ENCODE measurements at places on chromosomes 6 and 20.

GRCh38 chr6:158381214-158381613 lies 68.9 kb downstream of the TULP4 start:
- peak; percentile 55 for DNase-seq

- peak; percentile 95 for DNase-seq
Observed at GRCh38 chr6:144797881-144798589, 512.9 kb downstream of the UTRN start.

DNA sequence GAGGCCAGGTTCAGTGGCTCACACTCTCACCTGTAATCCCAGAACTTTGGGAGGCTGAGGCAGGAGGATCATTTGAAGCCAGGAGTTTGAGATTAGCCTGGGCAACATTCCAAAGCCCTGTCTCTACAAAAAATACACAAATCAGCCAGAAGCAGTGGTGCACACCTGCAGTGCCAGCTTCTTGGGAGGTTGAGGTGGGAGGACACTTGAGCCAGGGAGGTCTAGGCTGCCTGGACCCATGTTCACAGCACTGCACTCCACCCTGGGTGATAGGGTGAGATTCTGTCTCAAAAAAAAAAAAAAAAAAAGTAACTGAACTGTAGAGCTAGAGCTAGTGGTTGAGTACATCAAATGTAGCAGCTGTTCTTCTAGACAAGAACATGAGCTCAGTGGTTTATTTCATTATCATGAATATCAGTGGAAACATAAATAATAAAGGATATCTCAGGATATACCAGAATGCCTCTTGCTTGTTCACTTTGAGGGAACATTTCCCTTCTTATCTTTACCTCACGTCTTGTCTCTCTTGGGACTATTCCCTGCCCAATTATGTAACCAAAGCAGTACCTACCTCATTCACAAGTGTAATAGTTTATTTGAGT lies 17.6 kb downstream of the NANP start:
- no peak for DNase-seq

DNA sequence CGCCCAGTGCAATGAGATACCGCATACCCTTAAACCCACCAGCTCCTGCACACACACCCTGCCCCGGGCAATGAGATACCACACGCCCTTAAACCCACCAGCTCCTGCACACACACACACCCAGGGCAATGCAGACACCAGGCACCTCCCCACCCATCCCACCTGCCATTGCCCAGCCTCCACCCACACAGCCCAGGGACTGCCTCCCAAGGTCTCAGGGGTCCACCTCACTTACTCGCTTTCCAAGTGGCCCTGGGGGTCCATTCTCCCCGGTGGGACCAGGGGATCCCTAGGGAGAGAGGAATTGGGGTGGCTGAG lies 24.0 kb downstream of the COL11A2 start:
- DNase-seq = no peak

DNA sequence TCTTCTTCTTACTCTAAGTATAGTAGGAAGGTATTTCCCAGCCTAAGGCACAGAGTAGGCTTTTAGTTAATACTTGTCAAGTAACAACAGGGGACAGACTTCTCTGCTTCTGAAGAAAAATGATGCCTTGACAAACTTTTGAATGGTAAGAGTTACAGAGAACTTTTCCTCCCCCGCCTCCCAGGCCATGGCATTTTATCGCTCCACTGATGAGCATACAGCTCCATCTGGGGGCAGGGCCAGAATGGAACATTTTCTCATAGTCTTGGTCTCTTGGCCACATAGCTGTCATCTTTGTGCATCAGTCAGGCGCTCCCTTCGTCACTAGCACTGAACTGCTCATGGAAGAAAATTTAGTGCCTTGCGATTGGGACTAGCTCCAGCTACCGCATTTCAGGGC lies 1066.8 kb upstream of the CITED2 start:
- DNase-seq = peak; percentile 84

DNA sequence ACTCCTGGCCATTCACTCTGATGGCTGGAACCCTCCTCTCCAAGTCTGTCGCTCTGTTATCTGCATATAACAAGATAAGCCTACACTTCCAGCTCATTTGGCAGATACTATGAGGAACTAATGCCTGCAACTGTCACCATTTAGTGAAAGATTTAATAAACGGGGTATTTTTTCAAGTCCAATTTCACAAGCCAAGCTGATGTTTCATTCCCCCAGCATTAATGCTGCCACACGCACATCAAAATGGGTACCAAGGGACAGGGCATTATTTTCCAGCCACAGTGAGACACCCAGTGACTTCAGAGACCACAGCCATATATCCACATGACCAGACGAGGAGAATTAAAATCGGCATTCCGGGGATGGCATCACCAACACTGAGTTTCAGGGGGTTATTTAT lies 175.5 kb downstream of the PTPRT start:
- DNase-seq = no peak

DNA sequence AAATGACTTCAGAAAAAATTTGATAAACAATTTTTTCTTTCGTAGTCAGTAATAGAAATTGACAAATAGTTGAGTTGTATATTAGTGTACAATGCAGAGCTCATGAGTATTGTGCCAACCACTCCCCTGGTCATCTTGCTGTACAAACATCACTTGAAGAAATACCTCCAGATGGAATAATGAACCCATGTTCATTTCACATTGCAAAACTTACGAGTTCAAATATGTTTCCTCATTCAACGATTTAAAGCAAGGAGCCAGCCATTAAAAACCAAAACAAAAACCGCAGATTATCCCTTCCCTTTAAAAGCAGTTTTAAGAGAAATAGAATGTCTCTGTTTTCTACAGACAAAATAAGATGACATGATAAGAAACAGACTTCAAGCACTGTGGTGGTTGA lies 62.5 kb downstream of the RALGAPA2 start:
- no peak for DNase-seq

DNA sequence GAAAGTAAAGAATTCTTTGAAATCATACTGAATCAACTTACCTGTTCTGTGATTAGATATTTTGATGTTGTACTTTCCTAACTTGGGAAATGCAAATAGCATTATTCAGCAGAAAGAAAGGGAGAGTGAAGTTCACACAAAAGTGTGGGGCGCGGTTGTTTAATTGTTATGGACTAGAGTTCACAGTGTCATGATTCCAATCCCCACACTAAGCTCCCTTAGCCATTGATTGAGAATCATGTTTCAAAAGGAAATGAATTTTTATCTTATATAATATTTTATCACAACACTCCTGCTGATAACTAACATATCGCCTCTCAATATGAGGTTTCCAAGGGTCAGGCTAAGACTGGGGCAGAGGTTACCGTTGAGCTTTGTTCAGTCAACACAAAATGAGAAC lies 3.0 kb upstream of the GSTA5 start:
- no peak for DNase-seq

DNA sequence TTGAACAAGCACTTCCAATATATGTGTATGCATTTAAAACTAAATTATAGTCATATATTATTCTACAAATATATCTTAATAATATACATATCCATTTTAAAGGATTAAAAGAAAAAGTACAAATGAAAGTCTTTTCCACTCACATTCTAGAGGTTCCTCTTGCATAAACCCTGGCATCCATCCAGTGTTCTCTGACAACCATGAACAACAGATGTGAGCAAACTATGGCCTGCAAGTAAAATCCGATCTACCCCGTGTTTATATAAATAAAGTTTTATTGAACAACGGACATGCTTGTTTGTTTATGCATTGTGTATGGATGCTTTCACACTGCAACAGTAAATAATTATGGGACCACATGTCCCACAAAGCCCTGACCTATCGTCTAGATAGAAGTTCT lies 1122.3 kb downstream of the EPHA7 start:
- DNase-seq = no peak

GRCh38 chr6:31864818-31865204 lies 2.2 kb upstream of the NEU1 start:
- DNase-seq = no peak

- DNase-seq = peak; percentile 7
Observed at GRCh38 chr6:79034865-79035264, 43.2 kb downstream of the PHIP start.

GRCh38 chr6:132484680-132485018 lies 28.3 kb downstream of the STX7 start:
- DNase-seq = no peak

DNA sequence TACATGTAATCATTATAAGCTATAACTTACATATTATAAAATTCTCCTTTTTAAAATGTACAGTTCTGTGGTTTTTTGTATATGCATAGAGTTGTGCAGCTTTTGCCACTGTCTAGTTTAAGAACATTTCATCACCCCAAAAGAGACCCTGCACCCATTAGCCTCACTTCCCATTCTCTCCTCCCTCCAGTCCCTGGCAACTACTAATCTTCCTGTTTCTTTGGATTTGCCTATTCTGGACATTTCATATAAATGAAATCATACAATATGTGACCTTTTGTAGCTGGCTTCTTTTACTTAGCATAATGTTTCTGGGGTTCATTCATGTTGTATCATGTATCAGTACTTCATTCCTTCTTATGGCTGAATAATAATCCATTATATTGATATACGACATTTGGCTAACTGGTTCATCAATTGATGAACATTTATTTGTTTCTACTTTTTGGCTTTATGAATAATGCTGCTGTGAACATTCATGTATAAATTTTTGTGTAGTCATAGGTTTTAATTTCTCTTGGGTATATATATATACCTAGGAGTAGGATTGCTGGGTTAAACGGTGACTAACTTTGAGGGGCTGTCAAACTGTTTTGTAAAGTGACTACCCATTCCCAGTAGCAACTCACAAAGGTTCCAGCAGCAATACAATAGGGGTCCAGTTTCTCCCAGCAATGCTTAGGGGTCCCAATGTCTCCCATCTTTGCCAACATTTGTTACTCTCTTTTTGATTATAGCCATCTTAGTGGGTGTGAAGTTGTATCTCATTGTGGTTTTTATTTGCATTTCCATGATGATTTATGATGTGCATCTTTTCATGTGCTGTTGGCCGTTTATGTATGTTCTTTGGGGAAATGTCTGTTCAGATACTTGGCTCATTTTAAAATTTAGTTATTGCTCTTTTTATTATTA lies 10.7 kb downstream of the PTPRA start:
- no peak for DNase-seq

DNA sequence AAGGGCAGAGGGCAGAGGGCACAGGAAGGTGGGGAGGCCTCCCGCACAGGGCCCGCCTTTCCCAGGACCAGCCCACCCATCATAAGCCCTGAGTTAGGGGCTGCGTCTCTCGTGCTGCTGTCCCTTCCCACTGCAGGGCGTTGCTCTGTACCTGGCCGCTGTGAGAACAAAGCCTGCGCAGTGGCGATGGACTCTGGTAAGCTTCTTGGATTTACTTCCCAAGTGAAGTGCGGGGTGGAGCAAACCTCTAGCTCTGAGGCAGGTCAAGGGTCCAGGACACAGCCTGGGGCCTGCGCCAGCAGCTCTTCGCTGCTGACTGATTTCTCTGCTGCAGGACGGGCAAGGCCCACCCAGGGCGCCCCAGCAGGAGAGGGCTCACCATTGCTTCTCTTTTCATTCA lies 23.9 kb downstream of the INSM1 start:
- no peak for DNase-seq

GRCh38 chr6:136969433-136969832 lies 47.3 kb downstream of the SLC35D3 start:
- DNase-seq = no peak

GRCh38 chr6:127190552-127190951 lies 72.1 kb downstream of the RSPO3 start:
- peak; percentile 56 for DNase-seq

DNA sequence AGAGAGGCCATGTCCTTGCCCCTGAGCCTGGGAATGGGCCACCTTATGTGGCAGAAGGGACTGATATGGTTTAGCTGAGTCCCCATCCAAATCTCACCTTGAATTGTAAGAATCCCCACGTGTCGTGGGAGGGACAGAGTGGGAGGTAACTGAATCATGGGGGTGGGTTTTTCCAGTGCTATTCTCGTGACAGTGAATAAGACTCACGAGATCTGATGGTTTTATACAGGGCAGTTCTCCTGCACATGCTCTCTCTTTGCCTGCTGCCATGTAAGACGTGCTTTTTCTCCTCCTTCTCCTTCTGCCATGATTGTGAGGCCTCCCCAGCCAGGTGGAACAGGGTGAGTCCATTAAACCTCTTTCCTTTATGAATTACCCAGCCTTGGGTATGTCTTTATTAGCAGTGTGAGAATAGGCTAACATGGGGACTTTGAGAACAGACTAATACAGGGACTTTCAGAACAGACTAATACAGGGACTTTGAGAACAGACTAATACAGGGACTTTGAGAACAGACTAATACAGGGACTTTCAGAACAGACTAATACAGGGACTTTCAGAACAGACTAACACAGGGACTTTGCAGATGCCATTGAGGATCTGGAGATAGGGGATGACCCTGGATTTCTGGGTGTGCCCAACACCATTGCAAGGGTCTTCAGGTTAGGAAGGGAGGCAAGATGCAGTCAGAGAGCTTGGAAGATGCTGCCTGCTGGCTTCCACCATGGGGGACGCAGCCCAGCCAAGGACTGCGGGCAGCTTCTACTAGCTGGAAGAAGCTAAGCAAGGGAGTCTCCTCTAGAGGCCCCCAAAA lies 86.9 kb downstream of the RAMACL start:
- no peak for DNase-seq

GRCh38 chr6:37077905-37078296 lies 72.4 kb downstream of the FGD2 start:
- peak; percentile 97 for DNase-seq

DNA sequence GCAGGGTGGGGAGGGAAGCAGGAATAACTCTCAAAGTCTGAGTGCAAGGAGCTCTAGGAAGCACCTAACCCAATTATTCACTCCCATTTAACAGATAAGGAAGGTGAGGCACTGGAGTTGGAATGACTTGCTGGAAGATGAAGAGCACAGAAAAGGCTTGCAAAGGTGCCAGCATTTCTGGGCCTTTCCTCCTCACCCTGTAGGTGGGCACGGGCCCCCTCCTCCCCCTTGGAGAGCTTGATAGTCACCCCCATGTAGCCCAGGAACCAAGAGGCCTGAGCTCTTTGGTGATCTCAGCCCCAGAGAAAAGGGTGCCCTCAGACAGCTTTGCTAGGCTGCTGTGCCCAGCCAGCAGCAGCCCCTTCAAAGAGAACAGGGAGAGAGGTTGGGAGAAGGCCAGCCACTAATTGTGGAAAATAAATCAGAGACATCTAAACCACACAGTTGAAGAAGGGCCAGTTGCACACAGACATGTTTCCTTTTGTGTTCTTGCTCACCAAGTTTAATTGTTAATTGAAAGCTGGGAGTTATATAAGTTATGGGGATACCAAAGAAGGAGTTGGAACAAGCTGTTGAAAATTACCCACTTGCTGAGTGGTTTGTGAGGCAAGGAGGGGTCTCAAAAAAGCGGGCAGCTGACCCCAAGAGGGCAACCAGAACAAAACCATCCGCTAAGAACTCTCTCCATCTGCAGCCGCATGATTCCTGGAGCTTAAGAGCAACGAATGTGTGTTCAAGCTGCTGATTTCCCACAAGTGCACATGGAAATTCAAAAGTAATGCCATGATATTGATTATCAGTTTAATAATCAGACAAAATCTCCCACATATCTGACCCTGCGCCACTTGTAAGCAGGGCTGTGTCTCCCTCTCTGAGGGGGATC lies 77.0 kb downstream of the MRPL14 start:
- peak; percentile 83 for DNase-seq

Data from EH (cell line).